ENCODE measurements at places on chromosomes 7 and 10. TPM values are rescaled to one million over a fixed set of nuclear protein-coding genes. Genes with fewer than 3 reads are reported as not detected.

The SUGCT gene
- 6.7 TPM for total RNA-seq

The ASB10 gene
- total RNA-seq = not detected

The TMEM213 gene
- not detected for total RNA-seq

The LEP gene
- total RNA-seq = not detected

The ZMYND11 gene
- 65.7 TPM for total RNA-seq

The SLC35B4 gene
- 10.1 TPM for total RNA-seq

The HMX2 gene
- not detected for total RNA-seq

The SCIN gene
- total RNA-seq = 3.6 TPM

The SPOCK2 gene
- 0.44 TPM for total RNA-seq

The PHKG1 gene
- total RNA-seq = 0.86 TPM

The GIMAP2 gene
- 0.66 TPM for total RNA-seq

The SLC26A3 gene
- not detected for total RNA-seq

The DENND2A gene
- 0.44 TPM for total RNA-seq

The CNPY1 gene
- total RNA-seq = not detected

The WDR86 gene
- total RNA-seq = 3.1 TPM

The CWF19L1 gene
- total RNA-seq = 17.5 TPM

The CYP3A4 gene
- total RNA-seq = not detected

The CPA4 gene
- 9.4 TPM for total RNA-seq

The TMEM139 gene
- not detected for total RNA-seq

The ANK3 gene
- 6.6 TPM for total RNA-seq

The TDRD1 gene
- total RNA-seq = not detected

All from placental pericyte (primary cell).